ENCODE measurements at places on chromosomes 5 and 9.

GRCh38 chr9:91736898-91737601 lies 213.0 kb downstream of the ROR2 start:
- DNase-seq = no peak

- no peak for DNase-seq
Measured at GRCh38 chr5:140207250-140207964, 32.4 kb downstream of the CYSTM1 start.

- no peak for DNase-seq
Measured at GRCh38 chr9:109229682-109230081, 62.6 kb upstream of the FRRS1L start.

GRCh38 chr9:22169727-22170503 lies 160.8 kb upstream of the CDKN2B start:
- DNase-seq = no peak

DNA sequence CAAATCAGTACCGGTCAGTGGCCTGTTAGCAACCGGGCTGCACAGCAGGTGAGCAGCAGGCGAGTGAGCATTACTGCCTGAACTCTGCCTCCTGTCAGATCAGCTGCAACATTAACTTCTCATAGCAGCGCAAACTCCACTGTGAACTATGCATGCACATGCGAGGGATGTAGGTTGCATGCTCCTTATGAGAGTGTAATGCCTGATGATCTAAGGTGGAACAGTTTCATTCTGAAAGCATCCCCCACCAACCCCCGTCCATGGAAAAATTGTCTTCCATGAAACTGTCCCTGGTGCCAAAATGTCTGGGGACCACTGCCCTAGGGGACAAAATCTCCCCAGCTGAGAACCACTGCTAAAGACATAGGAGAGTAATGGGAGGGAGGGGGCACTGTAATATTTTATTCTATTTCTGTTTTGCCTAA lies 51.1 kb downstream of the P4HA2 start:
- peak; percentile 14 for DNase-seq

GRCh38 chr9:134823623-134824022 lies 57.0 kb upstream of the FCN2 start:
- DNase-seq = no peak

DNA sequence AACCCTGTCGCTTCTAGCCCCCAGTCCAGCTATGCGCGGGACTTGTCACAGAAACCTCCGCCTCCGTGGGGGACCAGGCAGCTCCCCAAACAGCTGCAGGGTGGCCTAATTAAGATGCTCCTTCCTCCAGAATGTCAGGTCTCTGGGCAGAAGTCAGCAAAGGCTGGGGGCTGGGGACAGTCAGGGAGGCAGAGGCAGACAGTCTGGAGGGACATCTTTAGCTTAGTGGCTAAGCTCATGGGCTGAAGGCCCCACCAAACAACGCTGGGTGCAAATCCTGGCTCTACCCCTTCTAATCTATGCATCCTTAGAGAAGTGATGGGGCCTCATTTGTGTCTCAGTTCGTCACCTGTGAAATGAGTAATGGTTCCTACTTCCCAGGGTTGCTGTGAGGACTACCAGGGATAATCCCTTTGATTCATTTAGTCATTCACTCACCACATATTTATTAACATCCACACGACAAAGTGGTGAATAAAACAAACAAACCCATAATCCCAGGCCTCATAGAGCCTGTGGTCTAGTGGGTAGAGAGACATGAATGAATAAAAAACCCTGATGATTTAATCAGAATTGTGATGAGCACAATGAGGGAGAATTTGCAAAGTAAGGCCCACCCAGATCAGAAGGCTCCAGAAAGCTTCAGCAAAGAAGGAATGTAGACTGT lies 20.2 kb upstream of the MED27 start:
- no peak for DNase-seq

DNA sequence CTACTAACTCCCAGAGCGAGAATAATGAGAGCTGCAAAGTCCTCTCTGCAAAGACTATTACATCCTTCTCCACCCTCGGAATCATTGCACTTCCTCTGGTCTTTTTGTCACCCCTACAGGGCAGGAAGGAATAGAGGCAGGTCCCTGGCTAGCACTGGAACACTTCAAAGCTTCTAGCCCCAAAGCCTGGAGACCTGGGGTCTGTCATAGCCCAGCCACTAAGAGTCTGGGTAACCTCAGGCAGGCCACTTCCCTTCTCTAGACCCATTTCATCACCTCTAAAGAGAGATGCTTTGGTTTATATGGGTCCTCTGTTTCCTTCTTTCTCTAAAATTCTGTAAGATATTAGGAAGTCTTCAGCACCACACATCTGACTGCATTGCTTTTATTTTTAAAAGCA lies 6.7 kb downstream of the ADRB2 start:
- no peak for DNase-seq

DNA sequence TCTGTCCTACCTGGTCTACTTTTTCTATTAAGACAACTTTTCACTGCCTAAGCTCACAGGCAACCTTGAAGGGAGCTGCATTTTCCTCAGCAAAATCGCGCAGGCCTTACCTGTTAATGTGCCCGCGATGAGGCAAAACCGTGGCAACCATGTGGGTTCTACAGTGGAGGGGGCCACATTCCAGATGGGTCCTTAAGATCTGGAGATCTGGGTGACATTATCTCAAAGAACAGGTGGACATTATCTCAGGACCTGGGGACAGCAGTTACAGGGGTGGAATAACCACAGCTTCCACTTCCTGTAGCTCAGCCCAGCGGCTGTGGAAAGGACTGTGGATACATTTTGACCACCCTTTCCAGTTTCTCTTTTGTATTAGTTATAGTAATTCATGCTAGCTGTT lies 112.8 kb upstream of the PTCH1 start:
- DNase-seq = no peak

DNA sequence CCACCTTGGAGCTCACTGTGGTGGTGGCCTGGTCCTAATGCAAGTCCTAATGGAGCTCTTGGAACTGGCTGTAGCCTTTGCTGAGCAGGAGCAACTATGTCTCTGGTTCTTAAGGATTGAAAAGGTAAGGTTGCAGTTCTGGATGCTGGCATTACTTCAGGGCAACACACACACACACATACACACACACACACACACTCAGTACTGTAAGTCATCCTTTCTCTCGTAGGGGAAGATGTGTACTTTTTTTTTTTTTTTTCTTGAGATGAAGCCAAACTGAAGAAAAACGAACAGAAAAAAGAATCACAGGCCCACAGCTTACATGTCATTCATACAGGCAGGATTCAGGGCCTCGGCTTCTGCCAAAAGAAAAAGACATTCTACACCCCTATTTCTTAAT lies 81.1 kb upstream of the RPS23 start:
- DNase-seq = no peak

DNA sequence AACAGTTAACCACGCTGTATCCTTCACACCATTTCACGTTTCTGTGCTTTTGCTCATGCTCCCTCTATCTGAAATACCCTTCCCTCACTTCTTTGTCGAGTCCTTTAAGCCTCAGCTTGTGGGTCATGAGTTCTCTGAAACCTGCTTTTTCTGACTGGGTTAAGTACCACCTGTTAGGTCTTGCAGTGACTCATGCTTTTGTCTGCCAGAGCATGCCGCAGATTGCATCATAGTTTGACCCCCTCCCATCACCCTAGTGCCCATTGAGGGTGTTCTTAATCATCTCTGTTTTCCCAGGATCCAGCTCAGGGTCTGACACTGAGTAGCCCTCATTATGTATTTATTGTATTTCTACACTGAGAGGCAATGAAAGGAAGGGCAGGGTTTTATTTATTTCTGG lies 190.2 kb downstream of the ASTN2 start:
- DNase-seq = no peak

DNA sequence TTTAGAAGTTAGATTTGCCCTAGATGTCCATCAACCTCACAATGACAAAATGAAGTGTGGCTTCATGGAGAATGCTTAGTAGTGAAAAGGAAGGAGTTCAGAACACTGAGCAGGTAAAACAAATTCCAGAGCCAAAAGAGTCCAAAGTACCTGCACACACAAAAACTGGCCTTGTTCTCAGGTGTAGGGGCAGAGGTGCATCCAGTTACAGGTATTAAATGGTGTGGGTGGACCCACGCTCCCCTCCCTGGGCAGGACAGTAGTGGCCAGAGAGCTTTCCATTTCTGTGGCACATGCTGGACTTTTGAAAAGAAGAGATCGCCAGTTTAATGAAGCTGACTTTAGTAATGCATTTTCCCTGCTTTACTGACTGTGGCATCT lies 47.2 kb downstream of the SECISBP2 start:
- no peak for DNase-seq

DNA sequence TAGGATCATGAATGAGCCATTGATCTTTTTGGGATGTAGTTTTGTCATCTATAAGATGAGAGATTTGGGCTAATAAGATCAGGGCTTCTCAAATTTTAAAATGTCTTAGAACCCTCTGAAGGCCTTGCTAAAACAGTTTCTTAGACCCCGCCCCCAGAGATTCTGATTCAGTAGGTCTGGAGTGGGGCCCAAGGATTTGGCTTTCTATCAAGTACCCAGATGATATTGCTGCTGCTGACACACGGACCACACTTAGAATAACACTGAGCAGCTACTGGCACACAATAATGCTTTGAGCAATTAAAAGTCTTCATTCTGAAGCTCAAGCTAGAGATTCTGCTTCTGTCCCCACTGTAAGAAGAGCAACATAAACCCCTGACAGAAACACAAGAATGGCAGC lies 216.7 kb downstream of the SMARCA2 start:
- no peak for DNase-seq

DNA sequence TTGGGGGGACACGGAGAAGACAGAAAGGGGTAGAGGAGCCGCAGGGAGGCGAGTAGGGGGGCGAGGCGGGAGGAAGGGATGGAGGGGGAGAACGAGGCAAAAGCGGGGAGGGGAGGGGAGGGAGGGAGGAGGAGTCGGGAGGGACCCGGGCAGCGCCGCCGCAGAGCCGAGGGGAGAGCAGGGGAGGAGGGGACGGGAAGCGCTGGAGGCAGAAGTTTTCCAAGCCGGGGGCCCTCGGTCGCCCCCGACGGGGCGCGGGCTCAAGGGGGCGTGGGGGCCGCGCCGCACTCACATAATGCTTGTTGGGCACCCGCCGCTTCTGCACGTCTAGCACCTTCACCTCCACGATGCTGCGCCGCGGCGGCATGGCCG lies 353 bp downstream of the SH3PXD2B start:
- no peak for DNase-seq

DNA sequence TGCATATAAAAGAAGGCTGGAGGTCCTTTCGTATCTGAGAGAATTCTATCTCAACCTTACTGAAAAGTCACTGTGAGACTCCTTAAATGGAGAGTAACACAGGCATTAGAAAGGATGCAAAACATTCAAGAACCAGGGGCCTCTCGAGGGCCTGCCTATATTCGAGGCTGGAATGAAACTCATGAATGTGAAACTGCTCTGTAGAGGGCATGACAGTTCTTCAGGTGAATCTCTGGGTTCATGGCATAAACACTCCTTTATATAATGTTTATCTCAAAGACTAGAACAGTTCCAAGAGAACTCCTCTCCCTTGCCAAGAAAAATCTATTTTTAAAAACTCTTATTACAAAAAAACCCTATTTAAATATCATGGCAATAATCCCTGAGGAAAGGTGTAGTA lies 113.9 kb downstream of the SEC61B start:
- DNase-seq = no peak

DNA sequence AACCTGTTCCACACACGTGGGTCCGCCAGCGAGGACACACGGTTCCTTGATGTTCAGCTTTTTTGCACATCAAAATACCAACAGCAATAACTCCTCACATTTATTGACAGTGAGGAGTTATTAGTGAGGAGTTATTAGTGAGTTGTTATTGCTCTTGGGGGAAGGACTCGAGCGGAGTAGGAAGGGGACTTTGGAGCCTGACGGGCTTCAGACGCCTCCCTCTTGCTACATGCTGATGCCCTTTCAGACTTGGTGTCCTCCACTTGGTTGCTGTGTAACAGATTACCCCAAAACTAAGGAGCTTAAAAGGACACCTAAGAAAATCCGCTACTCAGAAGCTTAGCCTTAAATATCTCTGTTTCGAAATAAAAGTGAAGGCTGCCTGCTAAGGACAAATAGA lies 181.9 kb upstream of the MSX2 start:
- DNase-seq = no peak

- DNase-seq = no peak
Measured at GRCh38 chr5:113202746-113203716, 226.4 kb downstream of the DCP2 start.

DNA sequence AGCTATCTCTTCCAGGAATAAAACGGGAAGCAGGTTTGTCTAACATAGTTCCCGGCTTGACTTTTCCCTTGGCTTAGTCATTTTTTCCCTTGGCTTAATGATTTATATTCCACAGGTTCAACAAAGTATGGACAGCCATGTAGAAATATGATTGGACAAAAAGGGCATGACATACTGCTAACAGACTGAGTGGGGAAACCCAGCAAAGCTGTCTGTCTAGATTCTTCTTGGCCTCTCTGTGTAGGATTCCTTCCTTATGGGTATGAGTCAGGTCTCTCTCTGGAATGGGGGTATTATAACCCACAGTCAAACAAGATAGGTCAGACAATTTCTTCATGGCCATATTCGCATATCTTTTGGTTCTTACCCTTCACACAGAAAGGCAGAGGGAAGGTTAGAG lies 5.7 kb upstream of the MTAP start:
- DNase-seq = no peak

DNA sequence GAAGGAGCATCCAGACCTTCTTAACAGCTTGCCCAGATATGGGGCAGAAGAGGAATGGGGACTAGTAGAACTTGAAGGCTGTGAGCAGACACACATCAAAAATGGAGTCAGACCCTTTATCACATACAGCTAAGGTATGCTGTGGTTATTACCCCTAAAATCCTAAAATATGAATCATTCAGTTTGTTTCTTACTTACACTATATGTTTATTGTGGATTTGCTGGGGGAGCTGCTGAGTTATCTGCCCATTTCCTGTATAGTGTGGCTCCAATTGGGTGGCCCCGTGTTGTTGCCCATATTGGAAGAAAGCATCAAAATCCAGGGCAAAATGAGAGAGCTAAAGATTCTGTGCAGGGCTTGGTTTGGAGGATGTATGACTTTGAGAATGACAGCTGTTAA lies 56.9 kb downstream of the AP3S1 start:
- DNase-seq = no peak

DNA sequence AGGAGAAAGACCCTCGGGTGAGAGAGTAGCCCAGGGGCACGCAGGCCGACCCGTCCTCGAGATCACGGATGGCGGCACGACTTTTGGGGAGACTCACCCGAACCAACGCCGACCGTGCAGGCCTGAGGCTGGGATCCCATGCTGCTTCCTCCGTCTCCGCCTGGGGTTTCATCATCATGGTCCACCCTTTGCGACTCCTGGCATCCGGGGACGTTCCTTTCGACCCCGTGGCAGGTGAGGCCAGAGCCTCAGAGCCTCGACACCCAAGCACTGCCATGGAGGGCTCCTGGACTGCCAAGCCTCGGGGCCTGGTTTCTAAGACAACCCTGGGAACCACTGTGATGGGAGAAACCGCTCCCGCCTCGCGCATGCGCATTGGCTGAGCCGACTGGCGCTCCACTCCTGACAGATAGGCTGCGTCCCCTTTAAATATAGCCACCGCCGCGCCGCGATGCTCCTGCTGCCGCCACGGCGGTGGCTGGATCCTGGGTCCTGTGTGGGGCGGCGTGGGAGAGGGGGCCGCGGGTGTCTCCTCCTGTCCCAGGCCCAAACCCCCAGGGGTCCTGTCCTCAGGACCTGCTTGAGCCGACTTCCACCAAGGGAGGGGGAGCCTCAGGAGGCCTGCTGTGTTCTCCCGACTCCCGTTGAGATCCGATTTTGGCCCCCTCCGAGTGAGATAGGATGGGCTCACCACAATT lies 481.6 kb downstream of the SPATA31A7 start:
- no peak for DNase-seq

Measured in activated naive CD8-positive, alpha-beta T cell treated with anti-CD3 and anti-CD28 coated beads for 36 hours (primary cell).